ENCODE measurements at places on chromosomes 7 and 10.

- no peak for DNase-seq
Measured at GRCh38 chr10:3514691-3515090, 270.3 kb downstream of the KLF6 start.

- DNase-seq, result no peak
Measured at GRCh38 chr7:157211690-157212089, 73.0 kb downstream of the UBE3C start.

DNA sequence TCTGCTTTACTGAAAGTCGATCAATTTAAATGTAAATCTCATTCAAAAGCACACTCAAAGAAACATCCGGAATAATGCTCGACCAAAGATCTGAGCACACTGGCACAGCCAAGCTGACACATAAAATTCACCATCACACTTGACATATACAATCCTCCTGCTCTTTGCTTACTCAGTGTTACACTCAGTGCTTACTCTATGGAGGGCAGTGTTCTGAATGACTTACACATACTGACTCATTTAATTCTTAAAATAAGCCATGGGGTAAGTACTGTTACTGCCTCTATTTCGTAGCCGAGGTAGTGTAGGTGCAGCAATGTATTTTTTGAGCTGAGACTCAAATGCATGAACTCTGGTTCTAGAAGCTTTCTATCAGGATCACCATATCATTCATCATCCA lies 421.5 kb upstream of the LRRN3 start:
- DNase-seq, result no peak

DNA sequence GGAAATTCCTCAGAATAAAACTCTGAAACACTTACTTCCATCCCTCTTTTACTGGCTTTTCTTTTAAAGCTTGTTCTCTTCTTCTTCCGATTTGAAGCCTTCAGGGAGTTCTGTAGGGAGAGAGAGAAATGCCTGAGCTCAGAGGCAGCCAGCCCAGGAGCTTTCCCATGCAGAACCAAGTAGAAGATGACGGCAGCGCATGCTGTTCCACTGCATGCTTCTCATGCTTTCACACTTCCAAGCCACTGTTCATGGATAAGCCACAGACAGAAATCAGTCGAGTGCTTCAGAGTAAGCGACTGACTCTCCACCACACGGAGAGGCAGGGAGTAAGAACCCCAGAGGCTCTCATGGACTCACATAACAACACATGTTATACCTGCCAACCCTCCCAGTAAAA lies 237.3 kb downstream of the DGKI start:
- DNase-seq, result no peak

GRCh38 chr7:127588697-127589482 lies 679 bp downstream of the ARF5 start:
- DNase-seq, result no peak

GRCh38 chr10:49176310-49177268 lies 11.6 kb downstream of the TMEM273 start:
- DNase-seq, result no peak

GRCh38 chr7:105016709-105017656 lies 3.0 kb downstream of the KMT2E start:
- DNase-seq, result no peak

DNA sequence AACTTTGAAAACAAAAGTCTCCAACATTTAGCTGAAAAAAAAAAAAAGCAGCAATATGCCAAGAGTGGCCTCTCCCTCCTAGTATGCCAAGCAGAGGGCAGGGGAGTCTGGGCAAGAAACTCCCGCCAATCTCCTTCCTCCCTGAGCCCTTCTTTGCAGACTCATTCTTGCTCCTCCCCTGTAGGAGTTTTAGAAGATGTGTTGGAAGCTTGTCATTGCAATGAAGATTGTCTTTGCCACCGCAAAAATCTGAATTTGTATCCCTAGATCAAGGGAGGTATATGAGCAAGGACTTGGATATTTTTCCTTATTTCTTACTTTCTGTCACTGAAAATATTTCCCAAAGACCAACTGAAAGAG lies 2.6 kb upstream of the TNS3 start:
- DNase-seq, result no peak

- DNase-seq, result no peak
Measured at GRCh38 chr7:127880454-127880853, 150.8 kb downstream of the LRRC4 start.

DNA sequence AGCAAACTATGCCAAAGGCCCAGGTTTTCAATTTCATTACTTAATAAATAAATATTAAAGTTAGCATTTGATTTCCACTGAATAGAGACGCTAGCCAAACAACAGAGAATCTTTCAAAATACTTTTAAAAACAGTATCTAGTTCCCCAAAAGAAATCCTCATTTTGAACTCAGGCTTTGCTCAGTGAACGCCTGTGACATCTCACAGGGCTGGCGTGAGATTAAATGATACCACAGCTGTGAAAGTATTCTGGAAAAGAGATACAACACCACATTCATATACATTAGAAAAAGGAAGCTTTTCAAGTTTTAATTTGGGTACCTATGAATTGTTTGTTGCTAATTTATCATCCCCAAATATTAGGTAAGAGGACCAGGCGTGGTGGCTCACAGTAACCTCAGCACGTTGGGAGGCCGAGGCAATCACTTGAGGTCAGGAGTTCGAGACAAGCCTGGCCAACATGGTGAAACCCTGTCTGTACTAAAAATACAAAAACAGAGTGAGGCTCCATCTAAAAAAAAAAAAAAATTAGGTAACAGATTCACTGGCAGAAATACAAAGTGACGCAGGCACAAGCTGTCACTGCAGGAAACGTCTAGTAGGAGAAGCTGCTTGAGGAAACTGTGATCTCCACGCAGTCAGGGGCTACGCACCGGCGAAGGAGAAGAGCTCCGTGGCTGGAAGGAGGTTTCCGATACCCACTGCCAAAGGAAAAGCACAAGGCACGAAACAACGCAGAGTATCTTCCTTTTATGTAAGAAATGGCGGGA lies 50.0 kb downstream of the AMZ1 start:
- DNase-seq, result no peak

DNA sequence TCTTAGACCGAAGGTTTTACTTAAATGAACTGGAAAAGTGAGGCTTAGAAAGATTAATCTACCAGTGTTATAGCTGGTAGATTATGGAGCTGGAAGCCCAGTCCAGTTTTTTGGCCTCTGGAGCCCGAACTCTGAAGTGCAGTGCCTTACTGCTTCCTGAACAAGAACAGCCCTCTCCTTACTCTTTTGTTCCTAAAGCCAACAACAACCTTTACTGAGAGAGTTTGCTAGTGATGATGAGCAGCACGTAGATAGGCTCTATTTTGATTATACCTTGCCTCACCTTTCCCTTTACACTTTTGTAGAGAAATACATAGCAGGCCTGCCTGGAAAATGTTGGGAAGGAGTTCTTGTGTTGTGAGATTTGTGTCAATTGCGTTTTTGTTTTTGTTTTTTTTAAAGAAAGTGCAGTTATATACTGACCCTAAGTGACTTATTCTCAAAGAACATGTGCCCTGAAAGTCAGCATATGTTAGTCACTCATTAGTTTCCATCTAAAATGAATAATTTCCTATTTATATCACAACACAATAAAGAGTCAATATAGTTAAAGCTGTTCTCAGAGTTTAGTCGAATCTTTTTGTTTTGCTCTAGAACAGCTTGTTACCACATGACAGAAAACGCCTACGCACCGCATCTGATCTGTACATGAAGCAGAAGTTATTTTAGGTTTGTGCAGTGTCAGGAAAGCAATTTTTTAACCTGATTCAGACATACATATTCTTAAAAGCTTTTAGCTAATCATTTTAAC lies 33.0 kb downstream of the PLEKHA1 start:
- DNase-seq, result no peak

GRCh38 chr7:131745390-131746248 lies 189.2 kb upstream of the PODXL start:
- DNase-seq, result no peak

DNA sequence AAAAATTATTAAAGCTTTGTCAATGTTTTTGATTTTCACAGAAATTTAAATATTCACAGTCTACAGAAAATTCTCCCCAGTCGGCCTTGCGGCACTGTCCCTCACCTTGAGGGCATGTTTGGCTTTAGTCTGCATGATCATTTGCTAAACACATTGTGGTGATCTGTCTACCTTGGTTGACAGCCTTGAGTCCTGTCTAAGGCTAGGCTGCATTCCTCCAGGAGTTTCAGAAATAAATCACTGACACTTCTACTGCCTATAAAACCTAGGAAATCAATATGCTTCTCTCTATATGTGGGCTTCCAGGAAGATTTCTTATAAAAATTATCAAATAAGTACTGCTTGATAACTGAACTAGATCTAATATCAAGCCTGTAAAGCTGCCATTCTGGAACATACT lies 430.7 kb upstream of the GRM3 start:
- DNase-seq, result no peak

- no peak for DNase-seq
Measured at GRCh38 chr7:45239486-45239885, 81.9 kb downstream of the RAMP3 start.

DNA sequence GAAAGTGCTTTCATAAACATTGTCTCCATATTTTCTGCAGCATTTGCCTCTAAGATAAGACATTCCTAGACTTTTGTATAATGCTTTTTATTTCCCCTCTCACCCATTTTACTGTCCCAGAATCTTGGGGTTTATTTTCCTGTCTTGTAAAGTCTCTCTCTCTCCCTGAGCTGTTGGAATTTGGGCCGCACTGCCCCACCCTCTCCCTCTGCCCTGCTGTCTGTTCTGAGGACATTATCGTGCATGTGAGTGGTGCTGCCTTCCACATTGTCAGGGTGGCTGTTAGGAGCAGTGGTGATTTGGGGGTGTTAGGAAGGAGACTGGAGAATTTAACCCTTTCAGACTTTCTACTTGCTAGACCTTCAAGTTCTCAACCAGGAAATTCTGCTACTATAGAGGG lies 16.7 kb downstream of the LRMDA start:
- no peak for DNase-seq

- no peak for DNase-seq
Measured at GRCh38 chr7:116230191-116231005, 20.1 kb downstream of the TES start.

- no peak for DNase-seq
Measured at GRCh38 chr7:7909376-7909775, 59.2 kb upstream of the GLCCI1 start.

DNA sequence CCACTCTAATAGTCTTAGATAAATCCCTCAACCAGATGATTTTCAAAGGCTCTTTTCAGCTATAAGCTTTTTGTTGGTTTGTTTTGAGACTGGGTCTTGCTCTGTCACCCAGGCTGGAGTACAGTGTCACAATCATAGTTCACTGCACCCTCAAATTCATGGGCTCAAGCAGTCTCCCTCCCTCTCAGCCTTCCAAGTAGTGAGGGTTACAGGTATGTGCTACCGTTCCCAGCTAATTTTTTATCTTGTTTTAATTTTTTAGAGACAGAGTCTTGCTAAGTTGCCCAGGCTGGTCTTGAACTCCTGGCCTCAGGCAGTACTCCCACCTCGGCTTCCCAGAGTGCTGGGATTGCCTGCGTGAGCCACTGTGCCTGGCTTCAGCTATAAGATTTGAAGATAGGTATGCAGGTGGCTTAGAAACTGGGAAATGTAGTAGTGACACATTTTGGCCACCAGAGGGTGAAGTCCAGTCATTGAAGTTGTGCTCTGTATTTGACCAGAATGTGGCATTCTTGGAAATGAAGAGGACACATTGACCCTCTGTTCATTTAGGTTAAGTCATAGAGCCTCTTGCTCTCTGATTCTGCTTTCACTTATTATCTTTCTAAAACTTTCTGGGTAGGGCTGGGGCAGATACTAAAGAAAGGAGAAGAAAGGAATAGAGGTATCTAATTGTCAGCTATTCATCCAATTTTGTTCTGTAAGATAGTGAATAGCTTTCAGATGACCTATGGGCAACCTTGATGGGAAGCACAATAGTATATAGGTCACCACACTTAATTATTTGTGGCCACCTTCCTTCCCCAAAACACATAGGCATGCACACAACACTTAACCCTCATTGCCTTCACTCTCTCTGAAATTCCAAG lies 36.0 kb downstream of the R3HCC1L start:
- no peak for DNase-seq

DNA sequence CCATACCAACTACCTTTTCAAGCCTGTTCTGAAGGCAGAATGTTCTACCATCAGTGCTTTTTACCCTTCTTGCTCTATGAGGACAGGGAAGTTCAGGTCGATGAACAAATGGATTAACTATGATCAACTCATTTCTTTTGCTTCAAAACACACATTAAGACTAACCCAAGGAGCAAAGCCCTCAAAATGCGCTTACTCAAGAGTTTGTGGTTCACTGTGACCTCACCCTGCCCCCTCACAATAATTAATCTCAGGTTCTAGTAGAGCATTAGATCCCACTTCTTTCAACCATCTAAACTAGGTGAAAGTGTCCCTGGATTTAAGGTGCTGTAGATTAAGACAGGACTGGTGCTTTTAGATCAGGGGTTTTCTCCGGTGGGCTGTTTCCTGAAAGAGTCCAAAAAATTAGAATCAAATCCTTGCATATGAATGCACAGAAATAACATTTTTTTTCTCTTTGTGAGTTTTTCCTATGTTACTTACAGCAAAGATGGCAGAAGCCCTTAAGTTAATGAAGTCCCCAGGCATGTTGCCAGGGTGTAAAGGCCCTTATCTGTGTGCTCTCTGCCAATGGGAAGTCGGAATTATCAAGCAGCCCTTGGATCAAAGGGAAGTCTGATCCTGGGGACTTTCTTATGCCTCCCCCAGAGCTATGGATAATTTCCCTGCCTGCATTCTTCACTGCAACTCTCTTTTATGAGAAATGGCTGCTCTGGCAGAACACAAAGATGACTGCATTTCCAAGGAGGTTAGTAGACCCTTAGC lies 205.5 kb upstream of the STK17A start:
- DNase-seq, result no peak

DNA sequence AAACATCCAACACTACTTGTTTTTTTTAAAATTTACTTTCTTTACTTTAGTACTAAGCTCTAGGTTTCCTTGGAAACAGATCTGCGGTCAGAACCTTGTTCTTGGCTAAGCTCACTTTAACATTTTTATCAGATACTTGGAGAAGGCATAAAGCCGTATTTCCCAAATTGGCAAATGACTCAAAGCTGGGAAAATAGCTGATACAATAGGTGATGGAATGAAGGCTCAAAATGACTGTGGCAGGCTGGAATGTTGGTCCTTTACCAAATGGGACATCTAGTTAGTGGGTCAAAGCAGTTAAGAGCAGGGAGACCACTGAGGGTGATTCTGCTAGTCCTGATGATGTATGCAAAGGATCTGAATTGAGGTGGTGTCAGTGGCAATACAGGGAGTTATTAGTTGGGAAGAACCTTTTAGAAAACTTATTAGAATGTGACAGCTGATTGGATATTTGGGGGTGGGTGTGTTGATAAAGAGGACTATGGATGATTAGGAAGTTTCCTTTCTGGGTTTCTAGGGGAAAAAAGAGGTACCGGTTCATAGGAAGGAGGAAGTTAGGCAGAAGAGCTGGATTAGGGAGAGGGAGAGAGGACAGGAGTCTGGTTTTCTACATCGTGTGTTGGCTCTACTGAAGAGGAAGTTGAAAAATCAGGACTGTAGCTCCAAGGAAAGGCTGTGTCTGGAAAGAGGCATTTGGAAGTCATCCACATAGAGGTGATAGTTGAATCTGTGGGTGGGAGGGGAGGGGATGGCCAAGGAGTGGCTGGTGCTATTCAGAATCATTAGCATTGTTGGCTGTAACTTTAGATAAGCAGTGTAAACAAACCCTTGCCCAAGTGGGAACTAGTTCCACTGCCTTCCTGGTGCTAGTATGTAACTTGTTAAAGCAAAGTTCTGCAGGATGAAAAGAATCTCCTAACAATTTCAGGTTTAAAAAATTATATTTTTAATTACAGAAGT lies 13.1 kb downstream of the PLCE1 start:
- DNase-seq, result no peak
